Pons (tissue), 1 donor: ENCODE measurements at places on chromosomes 13 and 19.

GRCh38 chr13:98541191-98541590 is 35.7 kb downstream of the STK24 start:
- DNase-seq = peak; percentile 48

GRCh38 chr19:16506961-16507360 is 10.8 kb downstream of the C19orf44 start:
- DNase-seq = no peak

DNA sequence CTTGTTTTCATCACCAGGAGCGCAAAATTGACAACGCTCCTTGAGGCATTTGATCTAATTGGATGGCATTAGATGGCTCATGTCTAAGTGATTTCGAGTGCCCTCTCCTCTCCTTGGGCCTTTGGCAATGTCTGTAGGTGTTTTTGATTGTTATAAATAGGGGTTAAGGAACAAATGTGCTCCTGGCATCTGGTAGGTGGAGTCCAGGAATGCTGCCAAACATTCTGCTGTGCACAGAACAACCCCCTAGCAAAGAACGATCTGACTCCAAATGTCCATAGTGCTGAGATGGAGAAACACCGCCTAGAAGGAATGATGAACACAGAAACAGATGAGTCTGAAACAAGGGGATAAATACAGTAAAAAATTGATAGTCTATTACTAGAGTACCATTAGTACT is 68.0 kb upstream of the C1QTNF9B start:
- peak; percentile 51 for DNase-seq

- no peak for DNase-seq
Observed at GRCh38 chr19:3617463-3617862, 9.1 kb downstream of the CACTIN start.

GRCh38 chr13:34567597-34567996 is 374.5 kb upstream of the NBEA start:
- no peak for DNase-seq

- no peak for DNase-seq
Observed at GRCh38 chr19:3493651-3494050, 6.8 kb downstream of the DOHH start.

DNA sequence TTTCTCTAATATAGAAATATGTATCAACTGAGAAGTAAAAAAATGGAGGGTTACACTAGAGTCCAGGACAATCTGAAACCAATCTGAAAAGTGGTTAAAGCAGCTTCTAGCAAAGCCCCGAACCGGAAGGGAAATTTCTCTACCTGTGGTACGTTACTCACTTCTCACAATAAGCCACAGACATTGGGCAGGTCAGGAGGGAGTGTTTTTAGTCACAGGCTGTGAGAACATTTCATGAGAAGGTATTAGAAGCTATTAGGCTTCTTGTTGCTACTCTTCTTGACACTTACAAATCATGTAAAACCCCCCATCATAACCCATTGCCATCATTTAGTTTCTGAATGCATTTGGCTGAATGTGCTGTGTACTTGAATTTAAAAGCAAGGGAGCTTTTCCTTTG is 120.9 kb downstream of the NUFIP1 start:
- no peak for DNase-seq

GRCh38 chr19:43628646-43629326 is 9.4 kb upstream of the ZNF428 start:
- DNase-seq = no peak

- peak; percentile 75 for DNase-seq
Observed at GRCh38 chr19:55086730-55087541, 11.3 kb downstream of the EPS8L1 start.

- DNase-seq = peak; percentile 74
Observed at GRCh38 chr19:1449467-1450442, at the start of gene APC2. Gene APC2 (plus strand): TSS chr19:1450121. CDS start chr19:1453002, 2,881 bp downstream.

DNA sequence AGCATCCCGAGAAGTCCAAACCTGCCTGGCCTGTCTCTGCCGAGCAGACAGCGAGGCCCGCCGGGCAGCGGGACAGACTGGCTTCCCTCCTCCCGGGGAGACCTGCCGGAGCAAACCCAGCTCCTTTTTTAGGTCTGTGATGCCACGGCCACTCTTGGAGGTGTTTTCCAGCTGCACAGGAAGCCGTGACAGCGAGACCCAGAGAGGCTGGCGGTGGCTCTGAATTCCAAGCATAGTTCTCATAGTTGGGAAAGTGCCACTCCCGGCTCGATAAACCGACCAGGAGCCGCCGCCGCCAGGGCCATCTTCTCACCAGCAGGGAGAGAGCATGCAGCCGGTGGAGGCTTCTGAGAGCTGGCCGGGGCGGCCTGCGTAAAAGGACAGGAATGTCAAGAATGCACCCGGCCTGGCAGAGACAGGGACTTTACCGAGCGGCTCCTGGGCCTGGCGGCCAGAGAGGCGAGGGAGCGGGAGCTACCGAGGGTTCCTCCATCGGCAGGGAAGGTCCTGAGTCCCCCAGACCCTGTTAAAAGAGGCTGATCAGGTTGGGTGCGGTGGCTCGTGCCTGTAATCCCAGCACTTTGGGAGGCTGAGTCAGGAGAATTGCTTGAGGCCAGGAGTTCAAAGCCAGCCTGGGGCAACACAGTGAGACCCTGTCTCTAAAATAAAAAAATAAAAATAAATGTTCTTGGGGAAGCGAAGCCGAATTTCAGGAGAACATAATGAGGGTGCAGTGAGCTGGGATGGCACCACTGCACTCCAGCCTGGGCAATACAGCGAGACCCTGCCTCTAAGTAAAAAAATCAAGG is 64.9 kb downstream of the GADD45B start:
- DNase-seq = no peak

DNA sequence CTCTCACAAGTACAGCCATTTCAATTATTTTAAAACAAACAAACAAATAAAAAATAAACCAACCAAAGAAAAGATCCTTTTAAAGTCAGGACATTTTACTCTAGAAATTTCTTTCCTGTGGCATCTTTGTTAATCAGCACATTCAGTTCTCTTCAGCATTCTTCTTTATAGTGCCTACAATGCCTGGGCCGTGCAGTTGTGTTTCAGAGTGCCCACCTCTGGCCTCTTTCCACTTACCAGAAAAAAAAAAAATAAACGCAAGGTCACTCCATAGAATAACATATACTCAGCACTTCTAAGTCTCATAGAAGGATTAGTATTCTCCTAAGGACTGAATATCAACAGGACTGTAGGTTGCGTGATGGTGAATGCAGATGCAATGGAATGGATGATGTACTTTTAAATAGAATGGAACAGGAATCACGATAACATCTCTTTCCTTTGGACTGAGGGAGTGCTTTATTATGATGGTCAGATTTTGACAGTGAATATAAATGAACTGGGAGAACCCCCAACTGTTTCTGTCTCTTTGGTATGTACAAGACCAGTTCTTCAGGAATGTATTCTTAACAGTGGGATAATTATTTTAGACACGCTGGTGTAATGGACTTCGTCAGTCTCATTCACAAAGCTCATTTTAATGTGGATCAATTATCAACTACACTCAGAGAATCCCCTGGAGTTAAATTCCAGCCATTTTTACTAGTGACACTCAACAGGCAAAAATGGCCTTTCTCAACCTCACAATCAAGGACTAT is 125.0 kb upstream of the NBEA start:
- DNase-seq = no peak

- DNase-seq = no peak
Observed at GRCh38 chr13:86006317-86006716, 207.1 kb upstream of the SLITRK6 start.

GRCh38 chr13:73943137-73943964 is 190.9 kb downstream of the KLF12 start:
- DNase-seq = no peak
